ENCODE measurements at places on chromosomes 16 and 17.

DNA sequence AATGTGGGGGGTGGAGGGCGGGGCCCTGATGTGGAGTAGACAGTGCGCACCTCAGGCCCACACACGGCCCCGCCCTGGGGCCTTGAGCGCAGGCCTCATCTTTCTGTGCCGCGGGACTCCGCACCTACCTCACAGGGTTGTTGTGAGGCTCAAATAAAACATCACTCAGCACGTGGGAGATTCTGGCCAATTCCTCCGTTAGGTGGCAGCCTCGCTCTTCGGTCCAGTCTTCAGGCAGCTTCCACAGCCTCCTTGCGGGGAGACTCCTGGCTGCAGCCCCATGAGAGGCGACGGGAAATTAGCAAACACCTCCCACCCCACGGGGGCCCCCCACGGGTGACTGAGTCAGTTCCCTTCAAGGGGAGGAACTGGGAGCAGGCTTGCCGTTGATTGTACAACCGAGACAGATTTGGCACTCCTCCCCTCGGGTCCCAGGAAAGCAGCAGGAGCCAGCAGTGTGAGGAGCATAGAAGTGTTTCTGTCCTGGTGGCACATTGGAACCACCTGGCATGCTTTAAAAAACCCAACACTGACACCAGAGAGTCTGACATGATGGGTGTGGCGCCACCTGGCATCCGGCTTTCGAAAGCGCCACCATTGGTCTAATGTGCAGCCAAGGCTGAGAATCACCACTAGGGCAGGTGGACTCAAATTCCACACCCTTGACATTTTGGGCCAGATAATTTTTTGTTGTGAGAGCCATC lies 7.6 kb downstream of the MRM1 start:
- no peak for DNase-seq

DNA sequence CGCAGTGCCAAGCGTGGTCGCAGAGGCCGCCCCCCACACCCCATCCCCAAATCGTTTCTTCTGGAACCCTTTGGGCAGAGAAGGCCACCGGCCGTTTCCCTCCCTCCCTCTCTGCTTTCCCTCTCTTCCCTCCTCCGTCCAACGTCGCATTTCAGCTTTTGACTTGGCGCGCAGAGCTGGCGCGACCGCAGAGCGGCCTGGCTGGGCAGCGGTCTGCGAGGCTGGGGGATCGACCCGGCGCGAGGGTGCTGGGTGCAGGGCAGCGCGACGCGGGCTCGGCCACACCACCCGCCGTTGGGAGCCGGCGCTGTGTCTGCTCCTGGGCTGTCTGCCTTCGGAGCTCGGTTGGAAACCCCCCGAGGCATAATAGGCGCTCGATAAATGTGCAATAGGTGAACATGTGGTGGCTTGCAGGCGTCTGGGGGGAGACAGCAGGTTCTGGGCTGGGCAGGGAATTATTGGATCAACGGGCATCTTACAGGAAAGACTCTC lies 2.8 kb upstream of the NTN3 start:
- no peak for DNase-seq

DNA sequence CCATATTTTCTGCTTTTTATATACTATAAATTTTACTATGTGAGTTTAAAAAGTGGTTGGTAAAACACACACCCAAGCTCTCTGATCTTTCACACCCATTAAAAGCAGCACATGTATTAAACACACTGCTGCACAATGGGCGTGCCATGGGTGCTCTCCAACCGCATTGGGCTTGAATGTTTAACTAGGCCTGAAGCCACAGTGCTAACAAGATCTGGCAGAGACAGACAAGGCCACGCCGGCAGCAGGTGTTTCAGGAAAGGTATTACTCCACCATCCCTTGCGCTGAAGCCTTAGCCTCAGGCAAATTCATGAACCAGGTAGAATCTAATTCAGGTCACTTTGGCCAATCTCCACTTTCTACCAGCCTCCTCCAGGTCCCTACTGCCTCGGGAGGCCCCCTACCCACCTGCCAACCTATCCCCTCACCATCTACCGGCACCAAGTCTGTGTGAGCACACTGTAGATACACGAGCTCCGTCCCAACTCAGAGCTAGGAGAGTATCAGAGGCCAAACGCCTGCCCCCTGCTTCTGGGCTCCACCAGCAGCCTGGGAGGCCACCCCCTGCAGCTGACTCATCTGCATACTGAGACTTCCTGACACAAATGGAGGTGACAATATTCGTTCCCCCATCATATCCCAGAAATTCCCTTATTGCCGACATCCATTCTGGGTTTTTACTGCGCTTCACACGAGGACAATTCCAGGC lies 95.0 kb downstream of the ADCY9 start:
- no peak for DNase-seq

- DNase-seq: no peak
Observed at GRCh38 chr16:10130538-10130937, 51.7 kb downstream of the GRIN2A start.

- no peak for DNase-seq
Observed at GRCh38 chr17:19868079-19868395, 301 bp upstream of the ULK2 start.

DNA sequence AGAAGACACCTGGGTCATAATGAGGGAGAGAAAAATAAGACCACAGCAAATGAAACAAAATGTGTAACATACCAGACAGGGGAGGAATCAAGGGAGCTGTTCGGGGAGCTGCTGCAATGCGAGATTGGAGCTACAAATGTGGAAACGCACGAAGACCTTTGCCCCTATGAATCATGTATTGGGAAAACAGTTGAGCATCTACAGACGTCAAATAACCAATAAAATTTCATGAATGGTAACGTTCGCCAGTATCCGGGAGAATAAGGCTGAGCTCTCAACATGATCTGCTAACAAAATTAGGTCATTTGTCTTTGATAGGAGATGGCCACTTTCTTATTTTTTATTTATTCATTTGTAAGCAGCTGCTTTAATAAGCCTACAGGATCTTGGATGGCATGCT lies 486.2 kb upstream of the RBFOX1 start:
- no peak for DNase-seq

GRCh38 chr17:74449773-74450172 lies 16.7 kb upstream of the CD300A start:
- DNase-seq: no peak

GRCh38 chr17:79530361-79531105 lies 80.3 kb downstream of the RBFOX3 start:
- no peak for DNase-seq

- DNase-seq: no peak
Observed at GRCh38 chr16:526181-527014, 1.1 kb upstream of the CAPN15 start.

DNA sequence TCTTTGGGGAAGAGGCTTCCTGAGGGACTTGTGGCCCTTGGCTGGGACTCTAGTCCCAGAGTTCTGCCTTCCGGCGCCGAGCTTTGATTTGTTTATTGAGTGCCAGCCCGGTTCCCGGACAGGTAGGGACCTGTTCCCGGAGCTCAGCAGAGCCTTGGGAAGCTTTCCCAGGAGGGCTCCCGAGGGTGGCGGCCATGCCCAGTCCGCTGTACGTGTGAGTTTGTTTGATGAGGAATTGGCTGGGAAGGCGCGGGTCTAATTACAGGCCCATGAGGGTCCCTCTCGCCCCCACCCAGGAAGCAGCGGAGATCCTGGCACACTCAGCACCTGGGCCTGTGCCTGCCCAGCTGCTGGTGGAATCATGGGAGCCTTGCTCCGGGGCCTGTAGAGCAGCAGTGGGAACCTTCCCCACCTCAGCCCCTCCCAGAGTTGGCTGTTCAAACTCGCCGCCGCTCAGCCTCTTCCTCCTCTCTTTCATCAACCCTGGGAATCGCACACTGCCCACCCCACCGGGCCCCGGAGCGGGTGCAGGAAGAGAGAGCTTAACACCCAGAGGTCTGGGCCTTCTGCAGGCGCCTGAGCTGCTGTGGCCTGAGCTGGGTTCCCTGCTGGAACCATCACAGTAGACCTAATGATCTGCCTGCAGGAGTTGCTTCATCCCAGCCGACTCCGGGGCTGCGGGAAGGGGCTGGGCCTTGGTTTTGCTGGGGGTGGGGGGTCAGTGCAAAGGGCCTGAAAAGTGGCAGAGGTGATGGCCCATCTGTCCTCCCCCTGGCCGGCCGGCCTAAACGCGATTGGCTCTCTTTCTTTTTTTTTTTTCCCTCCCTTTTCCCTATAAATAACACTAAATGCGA lies 313.7 kb downstream of the SEC14L1 start:
- DNase-seq: no peak

DNA sequence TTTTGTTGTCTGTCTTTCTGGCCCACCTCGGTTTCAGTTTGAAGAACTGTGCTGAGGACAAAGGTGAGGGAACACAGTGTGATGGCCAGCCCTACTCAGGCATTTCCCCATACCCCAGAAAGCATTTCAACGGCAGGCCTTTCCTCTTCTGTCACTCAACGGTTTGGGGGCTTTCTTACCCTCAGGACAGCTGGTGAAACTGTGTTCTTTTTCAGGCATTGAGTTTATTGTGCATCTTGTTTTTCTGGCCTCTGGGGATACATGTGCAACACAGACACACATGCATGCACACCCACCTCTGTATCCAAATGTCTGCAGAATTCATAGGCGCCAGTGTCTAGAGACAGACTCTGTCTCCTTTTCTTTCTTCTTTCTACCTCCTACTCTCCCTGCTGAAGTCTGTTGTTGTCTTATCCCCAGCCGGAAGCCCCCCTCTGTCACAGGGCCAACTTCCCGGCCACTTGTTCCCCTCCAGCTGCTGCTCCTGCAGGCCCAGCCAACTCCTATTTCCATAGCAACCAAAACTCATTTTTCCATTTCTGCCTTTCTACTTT lies 17.0 kb downstream of the CHD9 start:
- no peak for DNase-seq

DNA sequence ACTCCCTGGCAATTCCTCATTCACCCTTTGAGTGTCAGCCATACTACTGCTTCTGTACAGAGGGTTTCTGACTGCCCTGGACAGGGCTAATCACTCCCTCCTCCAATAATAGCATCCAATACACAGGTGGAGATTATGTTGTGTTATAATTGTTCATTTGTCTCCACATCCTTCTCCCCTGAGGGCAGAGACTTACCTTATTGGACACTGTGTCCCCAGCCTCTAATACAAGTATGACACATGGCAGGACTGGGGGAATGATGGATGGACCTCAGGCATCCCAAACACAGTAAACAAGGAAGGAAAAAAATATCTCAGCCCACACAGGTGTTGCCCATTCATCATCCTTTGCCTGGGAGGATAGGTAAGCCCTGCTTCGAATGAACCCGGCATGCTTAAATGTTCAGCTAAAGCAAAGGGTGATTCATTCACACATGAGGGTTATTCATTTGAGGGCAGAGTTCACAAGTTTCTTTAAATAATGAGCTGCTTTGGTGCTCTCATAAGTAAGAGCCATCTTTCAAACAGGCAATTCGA lies 34.8 kb downstream of the MMD start:
- no peak for DNase-seq

DNA sequence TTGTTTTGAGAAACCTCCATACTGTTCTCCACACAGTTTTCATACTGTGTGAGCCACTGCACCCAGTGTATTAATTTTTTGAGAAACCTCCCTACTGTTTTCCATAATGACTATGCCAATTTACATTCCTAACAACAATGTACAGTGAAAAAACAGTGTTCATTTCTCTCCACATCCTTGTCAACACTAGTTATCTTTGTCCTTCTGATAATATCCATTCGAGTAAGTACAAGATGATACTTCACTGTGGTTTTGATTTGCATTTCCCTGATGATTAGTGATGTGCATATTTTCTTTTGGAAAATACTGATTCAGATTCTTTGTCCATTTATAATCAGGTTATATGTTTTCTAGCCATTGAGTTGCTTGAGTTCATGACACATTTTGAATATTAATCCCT lies 462.0 kb downstream of the CDH11 start:
- no peak for DNase-seq

- no peak for DNase-seq
Observed at GRCh38 chr17:68737761-68738443, 136.7 kb upstream of the FAM20A start.

- no peak for DNase-seq
Observed at GRCh38 chr16:21302898-21303528, 24.9 kb upstream of the CRYM start.

- no peak for DNase-seq
Observed at GRCh38 chr16:56870276-56870888, 5.4 kb downstream of the SLC12A3 start.

GRCh38 chr17:6137716-6138502 lies 67.7 kb downstream of the WSCD1 start:
- DNase-seq: no peak

GRCh38 chr17:48910370-48910769 lies 2.2 kb downstream of the UBE2Z start:
- no peak for DNase-seq

DNA sequence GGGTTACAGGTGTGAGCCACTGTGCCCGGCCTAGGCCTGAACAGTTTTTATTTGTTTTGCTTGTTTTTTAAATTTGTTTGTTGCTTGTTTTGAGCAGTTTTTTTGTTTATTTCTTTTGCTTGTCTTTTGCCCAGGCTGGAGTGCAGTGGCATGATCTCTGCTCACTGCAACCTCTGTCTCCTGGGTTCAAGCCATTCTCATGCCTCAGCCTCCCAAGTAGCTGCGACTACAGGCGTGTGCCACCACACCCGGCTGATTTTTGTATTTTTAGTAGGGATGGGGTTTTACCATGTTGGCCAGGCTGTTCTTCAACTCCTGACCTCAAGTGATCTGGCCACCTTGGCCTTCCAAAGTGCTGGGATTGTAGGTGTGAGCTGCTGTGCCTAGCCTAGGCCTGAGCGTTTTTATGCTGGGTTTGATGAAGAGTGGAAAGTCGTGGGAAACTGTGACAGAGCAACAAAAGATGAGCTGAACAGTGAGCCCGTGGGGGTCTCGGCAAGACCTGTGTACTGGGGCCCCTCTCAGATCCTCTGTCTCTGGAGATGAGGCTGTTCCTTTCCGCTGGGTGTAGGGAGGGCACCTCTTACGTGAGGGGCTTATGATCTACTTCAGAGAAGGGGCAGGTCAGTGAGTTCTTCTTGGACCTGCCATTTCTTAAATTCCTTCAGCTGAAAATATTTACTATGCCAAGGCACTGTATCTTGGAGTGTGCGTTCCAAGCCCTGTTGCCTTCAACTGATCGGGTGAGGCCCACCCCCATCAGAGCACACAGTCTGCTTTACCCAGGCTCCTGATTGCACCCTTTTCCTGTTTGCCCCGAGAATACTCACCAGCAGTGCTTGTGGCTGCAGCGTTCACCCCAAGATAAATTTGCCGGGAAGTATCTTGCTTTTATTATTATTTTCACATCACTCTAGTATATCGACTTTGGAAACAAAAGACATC lies 322.1 kb downstream of the SEC14L1 start:
- DNase-seq: no peak

DNA sequence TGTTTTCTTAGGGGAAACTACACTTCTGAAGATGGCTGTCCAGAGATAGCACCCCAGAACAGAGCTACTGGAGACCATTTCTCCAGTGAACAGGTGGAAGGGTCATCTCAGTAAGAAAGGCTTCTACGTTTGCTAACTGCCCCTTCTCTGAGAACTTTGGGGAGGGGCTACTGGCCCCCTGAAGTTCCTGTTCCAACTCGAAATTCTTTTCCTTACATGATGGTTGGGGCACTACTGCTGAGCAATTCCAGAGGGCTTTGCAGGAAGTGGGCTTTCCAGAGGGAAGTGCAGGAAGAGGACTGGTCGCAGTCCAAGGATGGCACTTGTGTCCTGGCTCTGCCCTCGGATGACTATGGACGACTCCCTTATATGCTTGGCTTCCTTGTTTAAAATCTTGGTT lies 31.2 kb downstream of the TOM1L2 start:
- no peak for DNase-seq

GRCh38 chr16:86899151-86899550 lies 320.8 kb downstream of the FOXL1 start:
- no peak for DNase-seq

GRCh38 chr17:61495161-61495857 lies 43.1 kb downstream of the TBX4 start:
- no peak for DNase-seq

- DNase-seq: no peak
Observed at GRCh38 chr17:37820995-37821713, 76.3 kb upstream of the HNF1B start.
